ENCODE measurements at places on chromosomes 1 and 21.
A peak's percentile ranks its signal among the peaks of the same experiment; 100 is the strongest.

- DNase-seq, result no peak
Observed at GRCh38 chr1:50027794-50028193, 4.0 kb upstream of the AGBL4 start.

- peak; percentile 25 for DNase-seq
Observed at GRCh38 chr1:62175568-62176179, 19.0 kb upstream of the L1TD1 start.

- no peak for DNase-seq
Observed at GRCh38 chr1:43934986-43935324, 1.4 kb downstream of the ARTN start.

GRCh38 chr1:245984390-245985155 lies 522.5 kb downstream of the SMYD3 start:
- DNase-seq, result no peak

- DNase-seq, result no peak
Observed at GRCh38 chr1:198749279-198749678, 110.4 kb downstream of the PTPRC start.

- no peak for DNase-seq
Observed at GRCh38 chr1:116230712-116231111, 119.5 kb downstream of the MAB21L3 start.

GRCh38 chr1:25031601-25031965 lies 101.5 kb upstream of the RUNX3 start:
- no peak for DNase-seq

DNA sequence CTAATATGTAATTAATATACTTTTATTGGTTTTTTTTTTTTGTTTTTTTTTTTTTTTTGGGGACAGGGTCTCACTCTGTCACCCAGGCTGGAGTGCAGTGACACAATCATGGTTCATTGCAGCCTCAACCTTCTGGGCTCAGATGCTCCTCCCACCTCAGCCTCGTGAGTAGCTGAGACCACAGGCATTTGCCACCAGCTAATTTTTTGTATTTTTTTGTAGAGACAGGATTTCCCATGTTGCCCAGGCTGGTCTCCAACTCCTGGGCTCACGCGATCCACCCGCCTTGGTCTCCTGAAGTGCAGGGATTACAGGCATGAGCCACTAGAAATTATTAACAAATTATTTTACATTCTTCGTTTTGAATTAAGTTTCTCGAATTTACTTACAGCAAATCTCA lies 16.8 kb upstream of the POGZ start:
- DNase-seq, result no peak

DNA sequence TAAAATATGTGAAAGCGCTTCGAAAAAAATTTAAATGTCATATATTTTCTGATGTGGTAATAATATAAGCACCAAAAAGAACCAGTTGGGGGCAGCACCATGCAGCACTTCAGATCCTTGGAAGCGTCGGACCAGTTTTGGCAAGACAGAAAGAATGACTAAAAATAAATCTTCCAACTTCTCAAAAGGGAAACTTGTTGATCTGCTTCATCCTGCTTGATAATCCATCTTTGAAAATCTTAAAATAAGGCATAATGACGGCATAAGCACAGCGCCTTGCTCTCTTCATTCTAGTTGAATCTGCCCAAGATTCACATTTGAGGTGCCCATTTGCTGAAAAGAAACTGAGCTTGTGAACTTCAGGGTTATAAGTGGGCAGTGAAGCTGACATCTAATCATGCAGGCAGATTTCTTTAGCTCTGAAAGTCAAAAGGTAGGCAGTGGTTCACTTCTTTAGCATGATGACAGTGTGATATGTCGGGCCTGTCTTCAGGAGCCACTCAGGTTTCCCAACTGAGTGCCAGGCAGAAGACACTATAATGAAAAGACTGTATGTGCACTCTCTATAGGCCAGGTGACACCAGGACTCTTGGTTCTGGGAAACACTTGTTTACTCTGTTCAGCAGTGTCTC lies 19.8 kb upstream of the MUTYH start:
- no peak for DNase-seq

DNA sequence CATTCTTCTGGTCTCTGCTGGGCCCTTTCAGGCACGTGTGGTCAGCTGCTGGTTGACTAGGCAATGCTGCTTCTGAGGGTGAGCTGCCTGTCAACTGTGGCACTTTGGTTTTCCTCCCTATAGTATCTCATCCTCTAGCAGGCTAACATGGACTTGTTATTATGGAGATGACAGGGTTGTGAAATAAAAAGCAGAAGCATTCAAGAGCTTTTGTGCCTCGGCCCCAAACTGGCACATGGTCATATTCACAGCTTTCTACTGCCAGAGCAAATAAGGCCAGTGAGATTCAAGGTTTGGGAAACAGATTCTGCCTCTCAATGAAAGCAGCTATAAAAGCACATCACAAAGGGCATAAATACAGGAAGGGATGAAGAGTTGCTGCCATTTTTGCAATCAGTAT lies 1.6 kb upstream of the ZNF124 start:
- no peak for DNase-seq

DNA sequence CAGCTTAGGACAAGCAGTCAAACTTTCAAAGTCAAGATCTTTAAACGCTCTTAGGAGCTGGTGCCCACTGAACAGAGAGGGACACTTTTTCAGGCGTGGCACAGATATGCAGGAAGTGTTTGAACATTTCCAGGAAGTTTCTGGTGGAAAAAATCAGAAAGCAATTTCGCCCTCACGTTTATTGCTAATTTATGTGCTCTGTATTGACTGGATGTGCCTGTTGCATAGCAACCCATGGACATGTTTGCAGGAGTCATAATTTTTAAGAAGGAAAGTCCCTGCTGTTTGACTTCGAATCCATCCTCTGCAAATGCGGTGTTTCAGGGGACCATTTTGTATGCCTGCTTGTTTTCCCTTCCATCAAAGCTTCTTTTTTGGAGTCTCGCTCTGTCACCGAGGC lies 239.9 kb upstream of the IRF2BP2 start:
- no peak for DNase-seq

DNA sequence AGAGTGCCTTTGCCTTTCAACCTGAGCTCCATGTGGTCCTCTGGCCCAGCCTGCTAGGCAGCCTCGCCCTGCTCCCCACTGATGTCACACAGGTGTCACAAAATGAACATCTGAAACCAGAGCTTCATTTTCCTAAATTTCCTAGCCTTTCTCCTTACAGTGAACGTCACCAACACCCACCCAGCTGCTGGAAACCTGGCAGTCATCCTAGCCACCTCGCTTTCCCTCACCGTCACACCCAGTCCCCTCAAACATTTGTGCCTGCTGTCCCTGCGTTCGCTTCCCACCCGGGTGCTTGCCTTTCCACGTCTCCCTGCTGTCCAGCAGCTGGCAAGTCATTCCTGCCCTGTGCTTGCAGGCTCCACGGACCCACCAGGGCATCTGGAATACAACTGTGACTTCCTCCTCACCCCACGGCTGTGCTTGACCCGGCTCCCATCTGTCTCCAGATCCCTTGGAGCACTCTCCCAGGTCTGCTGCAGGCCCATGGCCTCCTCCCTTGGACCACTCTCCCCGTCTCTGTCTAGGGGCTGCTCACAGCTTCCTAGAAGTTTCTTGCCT lies 23.5 kb downstream of the ADARB1 start:
- DNase-seq, result no peak

- DNase-seq, result no peak
Observed at GRCh38 chr1:203424861-203425662, 50.5 kb upstream of the PRELP start.

DNA sequence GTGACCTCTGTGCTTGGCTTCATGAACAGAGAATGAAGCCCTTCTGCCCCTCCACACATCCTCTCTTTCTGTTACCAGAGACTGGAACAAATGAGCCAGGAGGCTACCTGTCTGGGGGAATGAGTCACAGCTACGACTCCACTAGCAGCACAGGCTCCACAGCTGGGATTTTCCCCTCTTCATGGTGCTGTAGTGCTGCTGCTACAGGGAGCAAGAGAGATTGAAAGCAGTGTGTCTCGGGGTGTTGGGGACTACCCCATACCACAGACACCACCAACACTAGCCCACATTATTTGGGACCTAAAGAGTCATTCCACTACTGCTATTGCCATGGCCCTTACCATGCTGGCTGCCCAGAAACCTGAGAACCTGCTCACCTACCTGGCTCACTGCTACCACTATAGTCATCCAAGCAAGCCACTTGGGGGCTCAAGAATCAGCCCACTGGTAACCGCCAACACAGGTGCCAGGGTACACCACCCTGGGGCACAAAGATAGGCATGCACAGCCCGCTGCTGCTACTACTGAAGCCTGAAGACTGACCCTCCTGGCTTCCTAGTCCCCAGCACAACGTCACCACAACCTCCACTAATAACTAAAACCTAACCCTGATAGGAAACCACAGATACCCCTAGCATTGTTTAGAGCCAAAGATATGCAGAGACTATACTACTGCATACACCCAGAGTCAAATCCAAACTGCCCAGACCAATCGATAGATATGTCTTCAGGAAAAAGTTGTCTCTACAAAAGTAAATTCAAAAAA lies 17.7 kb downstream of the CD1E start:
- no peak for DNase-seq

- DNase-seq, result no peak
Observed at GRCh38 chr1:109040989-109041620, 797 bp downstream of the WDR47 start.

- DNase-seq, result no peak
Observed at GRCh38 chr1:234980645-234981396, 147.8 kb downstream of the TOMM20 start.

- DNase-seq, result no peak
Observed at GRCh38 chr1:119291611-119292206, 76.9 kb upstream of the HAO2 start.

- DNase-seq, result no peak
Observed at GRCh38 chr1:78359666-78360065, 131.1 kb upstream of the PTGFR start.

DNA sequence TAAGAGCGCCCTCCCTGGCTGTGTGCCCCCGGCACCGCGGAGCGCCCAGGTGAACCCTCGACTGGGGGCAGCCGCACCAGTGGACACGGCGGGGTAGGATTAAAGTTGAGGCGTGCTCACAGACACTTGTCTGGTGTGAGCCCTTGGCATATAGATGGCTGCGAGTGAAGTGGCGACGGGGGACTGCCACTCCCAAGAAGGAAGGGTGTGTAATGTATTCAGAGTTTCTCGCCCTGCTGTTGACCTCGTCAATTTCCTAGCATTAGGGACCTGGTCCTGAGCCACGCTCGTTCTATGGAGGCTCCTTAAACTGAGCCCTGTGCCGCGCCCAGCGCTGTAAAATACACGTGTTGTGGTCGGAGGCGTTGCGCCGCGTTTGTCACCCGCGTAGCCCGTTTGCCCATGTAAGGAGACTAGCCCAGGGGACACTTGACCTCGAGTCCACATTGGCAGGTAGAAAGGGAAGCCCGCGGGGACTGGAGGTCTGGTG lies 554 bp downstream of the EVA1C start:
- no peak for DNase-seq

DNA sequence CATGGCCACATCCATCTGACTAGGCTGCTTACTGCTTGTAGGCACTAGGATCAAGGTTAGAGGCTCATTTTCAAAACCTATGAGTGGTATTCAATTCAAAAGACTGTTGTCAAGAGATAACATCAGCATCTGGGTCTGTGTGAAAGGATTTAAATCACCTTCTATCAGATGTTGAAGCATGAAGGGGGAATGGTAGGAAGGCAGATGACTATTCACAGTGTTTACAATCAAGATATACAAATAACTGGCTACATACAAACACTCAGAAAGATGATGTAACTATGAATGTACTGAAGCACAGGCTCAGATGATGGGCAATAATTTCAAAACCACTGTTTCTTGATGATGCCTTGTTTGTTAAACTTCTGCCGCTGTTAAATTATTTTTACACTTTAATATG lies 249.2 kb downstream of the SLC45A1 start:
- peak; percentile 24 for DNase-seq

GRCh38 chr1:209618756-209619420 lies 33.3 kb downstream of the LAMB3 start:
- DNase-seq, result no peak

- DNase-seq, result no peak
Observed at GRCh38 chr1:14810595-14811361, 212.3 kb downstream of the KAZN start.

GRCh38 chr1:41656068-41656467 lies 171.6 kb upstream of the EDN2 start:
- DNase-seq, result no peak

DNA sequence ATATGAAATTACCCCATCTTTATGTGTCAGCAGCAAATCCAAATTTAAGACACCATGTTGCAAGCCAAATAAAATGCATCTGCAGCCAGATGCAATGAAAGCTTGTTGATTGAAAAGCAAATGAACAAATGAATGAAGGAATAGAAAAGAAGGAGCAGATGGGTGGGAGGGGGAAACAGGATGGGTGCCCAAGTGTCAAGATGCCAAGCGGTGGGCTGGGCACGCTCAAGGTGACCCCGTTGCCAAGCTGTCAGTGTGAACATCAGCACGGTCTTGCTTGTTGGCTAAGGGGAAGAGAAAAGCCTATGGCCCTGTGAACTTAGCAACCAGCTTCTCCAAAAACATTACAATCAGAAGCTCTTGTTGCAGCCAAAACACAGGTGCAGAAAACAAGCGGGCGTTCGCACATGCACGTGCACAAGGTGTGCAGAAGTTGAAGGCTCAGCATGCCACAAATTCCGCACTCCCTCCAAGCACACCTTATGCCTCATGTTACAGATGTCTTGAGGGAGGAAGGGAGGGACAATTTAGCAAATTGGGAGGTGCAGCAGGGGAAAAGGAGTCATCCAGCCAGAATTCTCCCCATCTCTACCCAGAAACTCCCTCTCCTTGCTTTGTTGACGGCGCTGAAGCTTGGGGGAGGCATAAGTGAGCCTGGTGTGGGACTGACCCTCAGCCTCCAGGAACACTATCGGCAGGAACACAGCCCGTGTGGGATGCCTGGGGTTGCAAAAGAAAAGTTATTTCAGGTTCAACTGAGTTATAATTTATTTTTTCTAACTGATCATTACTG lies 62.4 kb downstream of the HIVEP3 start:
- no peak for DNase-seq

- DNase-seq, result no peak
Observed at GRCh38 chr1:41419584-41420295, 58.5 kb downstream of the FOXO6 start.

- DNase-seq, result no peak
Observed at GRCh38 chr1:208562151-208562960, 318.2 kb upstream of the PLXNA2 start.

GRCh38 chr1:24150234-24151174 lies 7.6 kb upstream of the IL22RA1 start:
- peak; percentile 84 for DNase-seq

GRCh38 chr1:33387625-33388024 lies 43.3 kb downstream of the PHC2 start:
- DNase-seq, result no peak

GRCh38 chr1:82979593-82980236 lies 1019.2 kb downstream of the TTLL7 start:
- DNase-seq, result no peak

DNA sequence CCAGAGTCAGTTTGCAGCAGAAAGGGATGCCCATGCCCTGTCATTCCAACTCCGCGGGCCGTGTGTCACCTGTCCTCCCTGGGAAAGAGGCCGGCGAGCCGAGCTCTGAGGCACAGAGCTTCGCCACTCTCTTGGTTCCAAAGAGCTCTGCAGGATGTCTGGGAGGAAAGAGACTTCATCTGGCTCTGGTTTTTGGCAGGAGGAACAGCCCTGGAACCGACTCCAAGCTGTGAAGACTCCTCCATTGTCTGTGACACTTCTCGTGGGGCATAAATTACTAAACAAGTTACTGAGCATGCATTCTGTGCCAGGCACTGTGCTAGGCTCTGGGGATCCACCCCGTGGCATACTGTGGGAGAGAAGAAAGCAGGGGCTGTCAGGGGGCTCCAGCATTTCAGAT lies 3.9 kb upstream of the FAM151A start:
- DNase-seq, result no peak

GRCh38 chr21:44866780-44867179 lies 6.7 kb downstream of the PTTG1IP start:
- no peak for DNase-seq

GRCh38 chr1:4087530-4088420 lies 187.7 kb upstream of the C1orf174 start:
- no peak for DNase-seq
